ENCODE measurements at places on chromosomes 4 and X. TPM values are rescaled to one million over a fixed set of nuclear protein-coding genes. Genes with fewer than 3 reads are reported as not detected.

- no peaks in the 10 kb centered on the region for H3K27me3 ChIP-seq
- DNase-seq, result no peak
- H3K27ac ChIP-seq, result no peak overlapping the region
- no peak overlapping the region for H3K4me3 ChIP-seq
- no peaks in the 10 kb centered on the region for H3K36me3 ChIP-seq
These were observed 282.3 kb downstream of the INPP4B start for GRCh38 chr4:142563682-142564291.

DNA sequence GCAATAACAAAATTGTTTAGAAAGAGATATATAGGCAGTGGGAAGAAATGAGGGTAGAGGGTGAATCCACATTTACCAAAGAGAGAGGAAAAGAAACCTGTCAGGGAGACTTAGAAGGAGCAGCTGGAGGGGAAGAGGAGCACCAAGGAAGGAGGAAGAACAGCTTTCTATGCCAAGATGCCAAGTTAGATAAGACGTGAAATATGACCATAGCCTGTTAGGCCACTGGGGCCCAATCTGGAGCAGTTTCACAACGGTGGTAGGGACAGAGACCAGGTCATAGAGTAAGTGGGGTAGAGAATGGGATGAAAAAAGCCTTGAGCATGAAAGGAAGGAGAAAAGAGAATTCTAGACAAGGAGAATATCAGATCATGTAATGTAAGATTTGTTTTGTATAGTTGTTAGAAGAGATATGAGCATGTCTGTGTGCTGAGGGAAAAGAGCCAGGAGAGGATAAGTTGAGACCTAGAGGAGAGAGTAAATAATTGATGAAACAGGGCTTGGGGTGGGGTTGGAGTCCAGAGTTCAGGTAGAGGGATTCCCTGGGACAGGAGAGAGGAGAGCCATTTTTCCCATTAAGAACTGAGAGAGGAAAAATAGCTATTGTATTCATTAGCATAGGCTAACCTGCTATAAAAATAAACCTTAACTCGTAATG lies 4.4 kb upstream of the SOWAHB start:
- DNase-seq, result no peak
- no peak overlapping the region for H3K27ac ChIP-seq
- H3K4me1 ChIP-seq, result peaks cover 6% of the 10 kb centered on the region
- no peak overlapping the region for H3K4me3 ChIP-seq

GRCh38 chr4:66252291-66252690 lies 582.0 kb upstream of the EPHA5 start:
- no peak overlapping the region for H3K27ac ChIP-seq
- no peaks in the 10 kb centered on the region for H3K27me3 ChIP-seq
- H3K4me3 ChIP-seq, result no peak overlapping the region
- no peak for DNase-seq
- no peaks in the 10 kb centered on the region for H3K4me1 ChIP-seq

GRCh38 chr4:19711871-19712270 lies 539.8 kb upstream of the SLIT2 start:
- DNase-seq, result no peak
- no peaks in the 10 kb centered on the region for H3K27me3 ChIP-seq
- no peak overlapping the region for H3K27ac ChIP-seq

- DNase-seq, result no peak
- H3K4me1 ChIP-seq, result no peaks in the 10 kb centered on the region
- H3K4me3 ChIP-seq, result no peak overlapping the region
- H3K27ac ChIP-seq, result no peak overlapping the region
- no peaks in the 10 kb centered on the region for H3K36me3 ChIP-seq
These were observed 234.5 kb downstream of the MAML3 start for GRCh38 chr4:139919521-139919920.

DNA sequence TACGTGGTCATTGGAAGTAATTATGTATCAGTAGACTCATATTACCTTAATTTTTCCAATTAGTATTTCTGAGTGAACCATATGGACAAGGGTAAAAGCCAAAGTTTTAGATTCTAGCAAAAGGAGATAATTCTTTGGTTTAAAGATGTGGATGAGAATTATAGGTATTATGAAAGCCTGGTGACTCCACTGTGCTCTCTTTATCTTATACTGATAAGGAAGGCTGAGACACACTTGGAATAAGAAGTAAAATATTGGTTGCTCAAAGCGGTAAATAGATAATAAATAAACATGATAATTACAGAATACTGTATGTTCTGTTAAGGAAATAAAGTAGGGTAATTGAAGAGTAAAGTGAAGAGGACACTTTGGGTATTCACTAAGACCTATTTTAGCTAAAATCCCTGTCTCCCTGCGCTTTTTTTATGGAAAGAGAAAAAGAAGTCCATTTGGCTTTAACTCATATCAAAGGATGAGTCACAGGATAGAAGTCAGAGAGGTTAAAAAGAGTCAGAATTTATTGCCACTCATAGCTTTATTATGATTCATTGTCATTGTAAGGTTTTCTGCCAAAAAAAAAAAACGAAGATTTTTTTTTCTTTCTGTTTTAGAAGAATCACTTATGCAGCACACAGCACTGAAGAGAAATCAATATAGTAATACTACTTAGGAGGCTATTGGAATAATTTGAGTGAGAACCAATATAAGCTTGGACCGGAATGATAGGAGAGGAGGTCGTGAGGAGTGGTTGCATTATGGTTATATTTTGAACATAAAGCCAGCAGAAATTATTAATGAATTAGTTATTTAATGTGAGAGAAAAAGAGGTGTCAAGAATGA lies 2463.1 kb downstream of the ARAP2 start:
- H3K27me3 ChIP-seq, result no peaks in the 10 kb centered on the region
- no peaks in the 10 kb centered on the region for H3K4me1 ChIP-seq
- no peak overlapping the region for H3K27ac ChIP-seq
- H3K4me3 ChIP-seq, result no peak overlapping the region
- no peaks in the 10 kb centered on the region for H3K36me3 ChIP-seq
- no peak for DNase-seq

Gene TMEM150C
- not detected for total RNA-seq

Gene TCP11X2
- total RNA-seq, result not detected

Gene CYSLTR1
- 20.5 TPM for total RNA-seq

Data from activated B cell treated with CpG ODN at 0.5 μM for 24 hours (primary cell).